K562 (cell line): ENCODE measurements at places on chromosomes 5 and 9.

DNA sequence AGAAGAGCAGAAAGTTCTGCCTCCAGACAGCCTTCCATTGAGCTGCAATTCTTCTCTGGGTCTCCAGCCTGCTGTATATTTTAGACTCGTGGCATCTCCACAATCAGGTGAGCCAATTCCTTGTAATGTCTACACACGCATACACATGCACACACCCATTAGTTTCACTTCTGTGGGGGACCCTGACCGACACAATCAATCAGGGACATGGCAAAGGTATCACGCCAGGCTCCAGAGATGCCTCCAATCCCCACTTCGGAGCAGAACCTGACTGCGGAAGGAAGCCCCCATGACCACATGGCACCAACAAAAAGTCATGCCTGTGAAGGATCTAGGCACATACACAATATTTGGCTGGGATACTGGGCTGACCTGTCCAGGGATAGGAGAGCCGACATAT is 21.4 kb downstream of the SEMA4D start:
- DNase-seq = no peak

- DNase-seq = no peak
Observed at GRCh38 chr5:61491861-61492260, 159.8 kb downstream of the ZSWIM6 start.

- DNase-seq = no peak
Observed at GRCh38 chr9:700365-701282, 140.9 kb upstream of the DMRT1 start.

GRCh38 chr9:1979741-1980367 is 35.3 kb upstream of the SMARCA2 start:
- no peak for DNase-seq

- no peak for DNase-seq
Observed at GRCh38 chr5:105872569-105873270, 1798.0 kb downstream of the EFNA5 start.

- no peak for DNase-seq
Observed at GRCh38 chr5:53001541-53001940, 12.4 kb downstream of the ITGA2 start.

DNA sequence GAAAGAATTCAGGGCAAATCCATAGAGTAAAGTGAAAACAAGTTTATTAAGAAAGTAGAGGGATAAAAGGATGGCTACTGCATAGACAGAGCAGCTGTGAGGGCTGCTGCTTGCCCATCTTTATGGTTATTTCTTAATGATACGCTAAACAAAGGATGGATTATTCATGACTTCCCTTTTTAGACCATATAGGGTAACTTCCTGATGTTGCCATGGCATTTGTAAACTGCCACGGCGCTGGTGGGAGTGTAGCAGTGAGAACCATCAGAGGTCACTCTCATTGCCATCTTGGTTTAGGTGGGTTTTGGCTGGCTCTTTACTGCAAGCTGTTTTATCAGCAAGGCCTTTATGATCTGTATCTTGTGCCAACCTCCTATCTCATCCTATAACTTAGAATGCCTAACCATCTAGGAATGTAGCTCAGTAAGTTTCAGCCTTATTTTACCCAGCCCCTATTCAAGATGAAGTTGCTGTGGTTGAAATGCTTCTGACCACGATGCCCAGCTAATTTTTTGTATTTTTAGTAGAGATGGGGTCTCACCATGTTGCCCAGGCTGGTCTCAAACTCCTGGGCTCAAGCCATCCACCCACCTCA is 42.1 kb downstream of the RFK start:
- DNase-seq = no peak

DNA sequence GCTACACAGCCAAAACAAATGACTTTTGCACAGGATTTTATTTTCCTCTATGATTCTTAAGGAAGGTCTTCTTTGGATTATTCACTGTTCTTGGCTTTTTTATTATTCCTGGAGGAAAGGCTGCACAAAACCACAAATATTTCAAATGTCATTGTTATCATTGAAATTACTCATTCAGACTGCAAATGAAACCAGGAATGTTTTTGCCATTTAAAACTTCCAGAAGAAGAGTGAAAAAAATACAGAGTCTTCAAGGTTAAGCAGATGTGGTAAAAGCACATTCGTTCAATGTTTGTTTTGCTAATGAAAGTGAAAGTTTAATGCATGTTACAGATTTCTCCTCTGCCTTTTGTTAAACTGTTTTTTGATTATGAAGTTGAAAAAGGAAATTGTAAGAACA is 238.2 kb downstream of the TLE4 start:
- no peak for DNase-seq

- no peak for DNase-seq
Observed at GRCh38 chr5:86890375-86890774, 272.6 kb downstream of the COX7C start.
